ENCODE measurements at places on chromosomes 16 and 17.

GRCh38 chr16:89190150-89190958, 10.0 kb downstream of the SLC22A31 start:
- no peak for DNase-seq

- DNase-seq, result no peak
Measured at GRCh38 chr16:52863000-52863399, 189.7 kb downstream of the CHD9NB start.

DNA sequence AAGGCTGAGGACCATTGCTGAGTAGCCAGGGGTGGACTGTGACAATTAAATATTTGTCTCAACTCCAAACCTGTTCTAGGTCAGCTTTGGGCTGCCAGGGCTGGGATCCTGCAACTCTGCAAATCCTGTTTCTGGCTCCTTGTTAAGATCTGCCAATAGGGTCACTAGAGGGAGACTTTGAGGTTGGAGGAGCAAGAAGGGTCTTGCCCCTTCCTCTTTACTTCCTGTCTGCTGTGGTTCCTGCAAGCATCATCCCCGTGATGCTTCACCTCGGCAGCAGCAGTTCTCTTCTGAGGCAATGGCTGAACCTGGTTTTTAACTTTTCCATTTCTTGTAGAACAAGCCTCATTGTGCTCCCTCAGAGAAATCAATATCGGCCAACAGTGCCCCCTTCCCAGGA, 124.6 kb downstream of the IRX5 start:
- DNase-seq, result no peak

DNA sequence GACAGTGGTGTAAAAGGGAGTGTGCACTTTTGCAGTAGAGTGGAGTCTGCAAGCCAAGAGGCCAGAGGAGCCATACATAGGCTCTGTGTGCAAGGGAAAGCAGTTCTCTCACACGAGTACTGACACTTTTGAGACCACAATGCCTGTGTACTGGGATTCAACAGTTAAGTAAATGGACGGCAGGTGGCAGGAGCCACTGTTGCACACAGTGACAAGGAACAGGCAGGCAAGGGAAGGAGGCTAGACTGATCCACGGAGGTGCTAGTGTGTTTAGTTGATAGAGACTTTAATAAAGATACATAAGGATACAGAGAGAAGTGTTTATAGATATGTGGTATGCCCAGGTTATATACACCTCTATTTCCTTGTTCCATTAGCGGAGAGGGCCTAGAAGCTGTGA, 67.0 kb downstream of the MPRIP start:
- DNase-seq, result no peak

DNA sequence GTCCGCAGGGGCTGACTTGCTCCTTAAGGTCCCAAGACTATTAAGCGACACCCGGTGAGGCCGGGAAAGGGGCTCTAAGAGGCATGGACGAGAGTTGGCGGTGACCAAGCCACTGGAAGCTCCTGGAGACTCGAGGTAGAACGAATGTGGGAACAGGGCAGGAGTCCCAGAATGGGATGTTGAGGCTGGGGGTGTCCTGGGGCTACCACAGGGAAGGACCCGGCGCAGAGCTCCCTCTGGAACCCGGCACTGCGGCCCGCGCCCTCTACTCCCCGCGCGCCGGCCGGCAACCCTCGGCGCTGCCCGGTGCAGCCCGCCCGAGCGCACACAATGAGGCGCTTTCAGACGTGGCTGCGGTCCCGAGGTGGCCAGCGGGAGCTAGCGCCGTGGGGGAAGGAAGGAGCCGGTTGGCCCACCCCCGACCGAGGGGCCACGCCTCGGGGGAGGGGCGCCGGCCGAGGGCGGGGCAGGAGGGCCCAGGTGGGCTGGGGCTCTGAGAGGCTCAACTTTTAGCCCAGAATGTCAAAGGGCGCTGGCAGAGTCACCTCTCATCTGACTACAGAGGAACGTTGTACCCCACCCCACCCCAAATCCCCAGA, at the start of gene CHST6:
Gene CHST6, minus strand, starts transcription at position 366 of the 599 bp plus-strand sequence. CDS start 15,613 bp downstream, outside the sequence.
- no peak for DNase-seq

GRCh38 chr17:61700252-61700651, 109.2 kb upstream of the NACA2 start:
- DNase-seq, result no peak

- DNase-seq, result no peak
Measured at GRCh38 chr17:77905766-77906165, 52.7 kb upstream of the TNRC6C start.

DNA sequence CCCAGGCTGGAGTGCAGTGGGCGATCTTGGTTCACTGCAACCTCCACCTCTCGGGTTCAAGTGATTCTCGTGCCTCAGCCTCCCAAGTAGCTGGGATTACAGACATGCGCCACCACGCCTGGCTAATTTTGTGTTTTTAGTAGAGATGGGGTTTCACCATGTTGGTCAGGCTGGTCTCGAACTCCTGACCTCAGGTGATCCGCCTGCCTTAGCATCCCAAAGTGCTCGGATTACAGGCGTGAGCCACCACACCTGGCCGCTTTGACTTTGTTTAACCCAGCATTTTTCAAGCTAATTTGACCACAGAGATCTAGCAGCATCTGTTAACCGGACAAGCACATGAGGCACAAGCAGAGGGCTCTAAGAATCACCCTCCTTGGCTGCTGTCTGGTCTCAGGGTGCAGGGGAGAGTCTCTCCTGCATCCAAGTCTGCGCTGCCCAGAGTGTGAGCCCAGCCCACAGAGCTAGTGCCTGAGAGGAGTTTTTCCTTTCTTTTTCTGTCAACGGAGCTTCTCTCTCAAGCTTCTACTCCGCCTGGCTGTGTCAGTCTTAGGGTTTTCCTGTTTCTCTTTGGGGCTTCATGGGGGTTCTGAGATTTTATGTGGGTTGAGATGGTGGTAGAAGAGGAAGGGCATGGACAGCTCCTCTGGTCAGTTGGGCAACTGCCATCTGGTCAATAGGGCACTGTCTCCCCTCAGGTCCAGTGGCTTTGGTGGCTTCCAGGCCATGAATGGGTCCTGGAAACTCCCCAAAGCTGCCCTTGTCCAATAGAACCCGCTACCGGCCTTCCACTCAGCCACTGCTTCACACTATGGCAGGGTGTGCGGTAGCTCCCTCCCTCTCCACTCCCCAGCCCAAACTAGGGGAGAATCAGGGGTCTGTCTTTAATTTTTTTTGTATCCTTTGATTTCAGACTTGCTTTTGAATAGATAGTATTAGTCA, 59.6 kb downstream of the TNFRSF13B start:
- DNase-seq, result no peak

- DNase-seq, result no peak
Measured at GRCh38 chr17:81656118-81656743, at the start of gene PDE6G. Gene PDE6G (minus strand): TSS chr17:81656542. CDS start chr17:81653305, 3,237 bp downstream.

GRCh38 chr17:3636908-3637373, 381 bp downstream of the CTNS start:
- DNase-seq, result no peak

GRCh38 chr17:5718726-5719125, 134.4 kb upstream of the NLRP1 start:
- DNase-seq, result no peak

DNA sequence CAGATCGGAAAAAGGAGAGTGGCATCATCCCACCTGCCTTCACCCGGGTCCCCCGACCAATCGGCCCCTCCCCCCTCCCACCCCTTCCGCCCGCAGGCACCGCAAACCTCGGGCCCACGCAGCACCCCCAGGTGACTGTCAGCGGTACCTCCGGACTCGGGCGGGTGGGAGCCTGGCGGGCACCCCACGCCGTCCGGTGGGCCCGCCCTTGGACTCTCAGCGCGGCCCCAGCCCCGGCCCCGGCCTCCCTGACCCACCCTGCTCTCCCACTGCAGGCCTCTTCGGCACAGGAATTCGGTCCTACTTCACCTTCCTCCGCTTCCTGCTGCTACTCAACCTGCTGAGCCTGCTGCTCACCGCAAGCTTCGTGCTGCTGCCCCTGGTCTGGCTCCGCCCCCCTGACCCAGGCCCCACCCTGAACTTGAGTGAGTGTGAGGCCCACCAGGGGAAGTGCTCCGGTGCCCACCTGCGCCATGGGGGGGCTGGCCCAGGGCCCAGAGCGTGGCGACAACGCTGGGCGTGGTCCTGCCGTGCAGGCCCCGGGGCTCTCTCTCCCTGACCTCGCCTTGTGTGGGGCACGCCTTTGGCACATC, 1.6 kb downstream of the TMC8 start:
- no peak for DNase-seq

DNA sequence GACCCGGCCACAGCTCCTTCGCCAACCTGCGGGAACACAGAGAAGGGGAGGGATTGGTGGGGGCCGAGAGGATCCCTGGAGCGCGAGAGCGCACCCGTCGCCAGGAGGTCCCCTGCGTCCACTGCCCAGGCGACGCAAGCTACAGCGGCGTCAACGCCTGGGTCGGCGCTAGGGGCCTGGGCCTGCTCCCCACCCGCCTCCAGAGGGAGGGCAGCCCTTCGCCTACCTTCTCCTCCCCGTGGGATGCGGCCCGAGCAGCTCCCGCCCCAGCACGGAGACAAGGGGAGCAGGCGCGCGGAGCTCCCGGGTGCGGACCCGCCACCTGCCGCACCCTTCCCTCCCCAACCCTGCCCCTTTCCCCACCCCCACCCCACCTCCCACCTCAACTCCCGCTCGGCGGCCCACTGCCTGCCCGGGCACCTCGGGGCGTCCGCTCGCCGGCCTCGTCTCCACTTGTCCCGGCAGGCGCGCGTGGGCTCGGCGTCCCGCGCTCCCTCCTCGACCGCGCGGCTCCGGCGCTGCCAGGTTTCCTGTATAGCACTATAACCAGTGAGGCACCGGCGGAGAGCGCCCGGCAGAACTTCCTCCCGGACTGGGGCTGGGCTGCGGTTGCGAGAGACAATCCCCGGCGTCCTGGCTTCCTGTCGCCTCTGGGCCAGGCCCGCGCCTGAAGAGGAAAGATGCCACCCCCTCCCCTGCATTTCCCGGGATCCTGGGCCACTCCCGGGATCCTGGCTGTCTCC, 119.1 kb upstream of the SMURF2 start:
- no peak for DNase-seq

- DNase-seq, result no peak
Measured at GRCh38 chr17:72403713-72404209, 282.9 kb downstream of the SOX9 start.

- DNase-seq, result no peak
Measured at GRCh38 chr17:44775838-44776621, 17.2 kb downstream of the ADAM11 start.

- DNase-seq, result no peak
Measured at GRCh38 chr17:81682565-81683207, 911 bp downstream of the ARL16 start.

DNA sequence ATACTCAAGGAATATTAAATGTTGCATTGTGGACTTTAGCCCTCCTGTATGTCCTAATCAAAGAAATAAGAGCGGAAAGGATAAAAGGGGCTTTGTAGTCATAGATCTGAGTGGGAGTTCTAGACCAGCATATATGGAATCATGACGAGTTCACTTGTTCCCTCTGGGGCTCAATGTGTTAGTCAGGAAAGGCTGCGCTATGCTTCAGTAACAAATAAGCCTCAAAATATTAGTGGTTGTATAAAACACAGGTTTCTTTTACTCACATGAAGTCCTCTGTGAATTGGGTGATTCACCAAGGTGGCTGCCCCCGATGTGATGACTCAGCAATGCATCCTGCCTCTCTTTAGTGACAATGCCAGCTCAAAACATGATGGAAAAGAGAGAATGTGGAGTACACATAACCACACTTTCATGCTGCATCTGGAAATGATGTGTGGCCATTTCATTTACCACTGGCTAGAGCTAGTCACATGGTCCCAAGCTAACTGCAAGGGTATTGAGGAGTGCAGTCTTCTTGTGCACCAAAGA, 63.3 kb upstream of the IRX5 start:
- DNase-seq, result no peak

DNA sequence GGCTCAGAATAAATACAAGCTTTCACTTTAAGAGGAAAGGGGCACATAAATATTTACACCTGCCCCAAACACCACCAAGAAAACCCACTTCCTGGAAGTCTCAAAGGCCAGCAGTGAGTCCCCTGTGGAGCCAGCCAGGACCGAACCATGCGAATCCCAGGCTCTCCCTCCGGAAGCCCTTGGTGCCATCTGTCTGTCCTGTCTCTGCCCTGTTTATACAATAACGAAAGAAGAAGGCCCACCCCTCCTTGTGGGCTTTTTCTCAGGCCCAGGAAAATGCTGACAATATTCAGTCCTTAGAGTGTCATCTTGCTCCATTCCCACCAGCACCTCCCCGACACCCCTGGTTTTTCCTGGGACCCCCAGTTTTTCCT, 3.6 kb upstream of the SLC6A4 start:
- DNase-seq, result no peak

GRCh38 chr17:71496552-71496951, 624.3 kb upstream of the SOX9 start:
- no peak for DNase-seq

GRCh38 chr17:13365331-13365730, 236.4 kb downstream of the HS3ST3A1 start:
- no peak for DNase-seq

DNA sequence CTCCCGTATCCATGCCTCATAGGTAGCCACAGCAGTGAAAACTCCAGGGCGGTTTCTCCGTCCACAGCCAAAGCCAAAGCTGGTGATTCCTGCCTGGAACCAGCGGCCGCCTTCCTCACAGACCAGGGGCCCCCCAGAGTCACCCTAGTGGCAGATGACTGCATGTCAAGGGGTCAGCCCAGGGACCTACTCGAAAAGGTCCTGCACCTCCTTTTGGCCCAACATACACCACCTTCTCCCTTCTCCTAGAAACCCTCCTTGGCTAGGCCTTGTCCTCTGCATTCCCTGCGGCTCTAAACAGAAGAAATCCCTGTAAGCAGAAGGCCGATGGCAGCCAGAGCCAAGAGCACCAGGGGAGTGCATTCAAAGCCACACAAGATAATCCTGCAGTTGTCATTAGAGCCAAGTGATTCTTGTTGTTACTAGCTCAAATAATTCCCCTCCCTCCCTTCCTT, 6.1 kb downstream of the PRSS36 start:
- DNase-seq, result no peak

DNA sequence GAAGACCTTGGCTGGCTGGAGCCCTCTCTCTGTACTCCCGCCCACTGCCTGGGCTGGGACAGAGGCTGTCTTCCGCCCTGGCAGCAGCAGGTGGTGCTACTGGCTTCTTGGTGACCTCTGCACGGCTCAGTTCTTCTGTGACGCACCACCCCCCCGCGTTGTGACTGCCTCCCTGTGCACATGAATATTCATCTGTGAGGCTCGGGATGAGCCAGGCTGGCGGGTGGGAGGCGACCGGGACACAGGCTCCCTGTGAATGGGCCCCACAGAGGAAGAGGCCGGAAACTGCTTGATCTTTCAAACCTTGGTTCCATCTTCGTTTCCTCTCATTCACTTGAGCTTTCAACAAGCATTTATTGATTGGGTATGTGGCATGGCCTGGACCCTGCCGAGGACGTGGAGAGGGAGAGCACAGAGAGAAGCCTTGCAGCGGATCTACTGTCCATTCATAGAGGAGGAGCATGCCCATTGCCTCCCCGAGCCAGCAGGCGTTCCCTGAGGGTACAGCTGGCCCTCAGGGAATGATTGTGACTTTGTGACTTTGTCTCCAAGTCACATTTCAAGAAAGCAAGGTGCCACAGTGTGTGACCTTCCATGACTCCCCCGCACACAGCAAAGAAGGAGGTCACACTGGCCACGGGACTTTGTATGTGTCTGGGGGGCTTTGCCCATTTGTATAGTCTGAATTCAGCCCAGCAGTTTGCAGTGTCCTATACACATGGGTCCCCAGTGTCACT, 45.0 kb downstream of the B9D1 start:
- DNase-seq, result no peak

All from stimulated activated CD8-positive, alpha-beta memory T cell treated with anti-CD3 and anti-CD28 coated beads, Interleukin-15, amount 100 ng/mL, for 4 hours (primary cell).